Hypothalamus (tissue), 51 donors: ENCODE measurements at places on chromosomes 5 and 9.

- no peak for DNase-seq
Observed at GRCh38 chr9:19372567-19372966, 7.5 kb downstream of the RPS6 start.

DNA sequence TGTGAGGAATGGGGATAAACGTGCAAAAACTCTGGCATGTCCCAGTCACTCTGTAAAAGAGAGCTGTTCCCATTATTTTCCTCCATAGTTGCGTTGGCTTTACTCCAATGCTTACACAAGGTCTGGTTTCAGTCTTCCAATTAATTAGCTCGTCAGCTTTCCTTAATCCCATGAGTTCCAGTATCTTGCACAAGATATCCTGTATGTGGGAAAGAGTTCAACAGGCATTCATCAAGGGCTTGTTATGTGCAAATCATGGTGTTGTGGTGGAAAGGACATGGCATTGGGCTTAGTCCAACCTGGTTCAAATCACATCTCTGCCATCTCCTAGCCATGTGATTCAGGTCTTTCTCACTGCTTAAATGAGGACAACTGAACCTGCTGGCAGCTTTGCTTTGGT, 77.5 kb upstream of the PANK3 start:
- no peak for DNase-seq

DNA sequence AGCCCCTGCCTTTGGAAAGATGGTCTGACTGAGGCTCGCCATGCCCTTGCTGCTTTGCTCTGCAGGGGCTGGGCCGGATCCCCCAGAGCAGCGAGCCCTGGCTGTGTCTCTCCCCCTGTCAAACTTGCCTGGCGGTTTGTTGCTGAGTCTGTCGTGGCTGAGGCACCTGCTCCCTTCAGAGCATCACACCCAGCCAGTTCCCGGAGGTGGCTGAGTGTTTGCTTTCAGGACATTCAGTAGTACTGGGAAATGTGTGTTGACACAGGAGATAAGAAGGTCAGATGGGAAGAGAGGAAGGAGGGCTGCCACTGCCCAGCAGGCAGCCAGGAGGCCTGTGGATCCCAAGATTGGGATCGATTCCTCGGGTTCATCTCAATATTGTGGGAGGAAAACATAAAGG, 62.9 kb downstream of the GADD45G start:
- DNase-seq = no peak

DNA sequence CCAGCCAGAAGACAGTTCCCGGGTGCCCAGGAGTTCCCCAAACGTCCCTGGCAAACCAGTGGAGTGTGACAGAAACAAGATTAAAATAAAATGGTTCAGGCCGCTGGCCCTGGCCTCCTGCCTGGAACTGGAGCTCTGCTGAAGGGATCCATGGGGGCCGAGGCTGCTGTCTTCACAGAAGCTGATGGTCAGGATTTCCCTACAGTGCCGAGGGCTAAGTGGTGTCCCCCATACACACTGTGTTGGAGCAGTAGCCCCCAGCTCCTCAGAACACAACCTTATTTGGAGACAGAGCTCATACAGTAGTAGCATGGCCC, 55.9 kb downstream of the MRPL36 start:
- DNase-seq = no peak

DNA sequence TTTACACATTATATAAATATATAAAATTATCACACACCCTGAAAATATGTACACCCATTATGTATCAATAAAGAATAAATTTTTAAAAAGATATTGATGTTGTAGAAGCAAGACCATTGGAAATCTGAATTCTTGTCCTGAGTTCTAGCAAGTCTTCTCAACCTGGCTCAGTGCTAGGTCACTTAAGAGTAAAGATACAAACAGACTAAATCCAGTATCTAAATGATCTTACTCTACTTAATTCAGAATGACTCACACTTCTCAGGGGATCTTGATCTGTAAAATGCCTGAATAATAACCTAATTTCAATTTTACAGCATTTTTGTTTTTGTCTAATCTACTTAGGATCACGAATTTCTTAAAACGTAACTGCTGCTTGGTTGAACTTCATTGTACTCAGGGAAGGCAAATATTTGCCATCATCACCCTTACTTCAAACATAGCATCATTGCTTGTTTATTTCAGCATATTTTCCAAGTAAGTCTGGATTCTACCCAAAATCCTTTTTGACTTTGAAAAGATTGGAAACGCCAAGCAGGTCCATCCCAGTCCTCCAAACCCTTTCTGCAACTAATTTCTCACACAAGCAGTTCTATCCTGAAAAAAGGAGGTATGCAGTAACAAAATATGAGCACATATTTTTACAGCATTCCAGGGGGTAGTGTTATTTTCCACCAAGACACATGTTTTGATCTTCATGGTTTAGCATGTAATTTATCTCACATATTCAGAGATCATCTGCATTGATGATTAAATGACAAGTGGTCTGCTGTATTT, 582.6 kb downstream of the PSAT1 start:
- DNase-seq = no peak

DNA sequence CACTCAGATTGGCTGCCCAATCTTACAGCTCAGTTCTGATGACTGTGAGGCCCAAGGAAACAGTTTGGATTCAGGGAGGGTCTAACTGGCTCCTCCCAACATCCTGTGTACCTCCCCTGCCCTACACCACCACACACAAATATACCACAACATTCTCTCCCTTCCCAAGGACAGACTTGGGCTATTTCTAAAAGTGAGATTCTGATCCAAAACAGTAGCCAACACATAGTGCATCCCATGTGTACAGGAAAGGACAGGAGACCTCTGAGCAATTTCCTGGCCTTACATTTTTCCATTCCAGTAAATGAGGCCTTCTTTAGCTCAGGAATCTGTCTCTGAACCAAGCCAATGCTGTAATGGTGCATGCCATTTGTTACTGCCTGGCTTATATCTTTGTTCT, 20.8 kb downstream of the ZNF366 start:
- no peak for DNase-seq

DNA sequence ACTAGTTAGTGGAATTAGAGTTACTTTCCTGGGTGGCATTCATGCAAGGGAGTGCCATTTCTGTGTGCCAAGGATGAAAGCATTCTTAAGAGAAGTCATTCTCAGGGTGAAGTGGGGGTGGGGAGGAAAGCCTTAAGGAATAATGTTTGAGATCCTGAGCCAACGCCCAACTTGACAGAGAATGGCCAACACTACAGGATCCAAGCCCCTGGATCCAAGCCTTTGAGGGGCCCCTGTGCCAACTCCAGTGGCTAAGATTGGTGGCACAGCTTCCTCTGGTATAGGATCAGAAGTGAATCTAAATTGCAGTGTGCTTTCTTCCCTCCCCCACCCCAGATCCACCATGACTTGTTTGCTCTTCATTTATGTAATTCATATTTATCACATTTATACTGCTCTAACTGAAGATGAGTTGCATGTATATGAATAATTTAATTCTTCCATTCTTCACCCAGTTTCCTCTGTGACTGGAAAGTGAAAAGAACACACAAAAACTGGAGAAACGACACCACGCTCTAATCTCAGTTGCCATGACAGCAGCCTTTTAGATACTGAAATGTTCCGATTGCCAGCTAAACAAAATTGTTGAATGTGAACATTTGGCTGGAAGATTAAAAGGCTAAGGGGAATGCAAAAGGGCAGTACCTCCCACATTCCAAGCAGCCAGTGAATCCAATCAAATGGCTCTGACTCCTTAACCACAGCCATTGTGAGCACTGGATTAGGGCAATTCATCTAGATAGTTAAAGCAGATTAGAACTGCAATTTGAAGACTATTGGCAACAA, 4.5 kb downstream of the ZNF608 start:
- DNase-seq = no peak

- no peak for DNase-seq
Observed at GRCh38 chr9:92895812-92896436, 18.1 kb upstream of the ZNF484 start.

DNA sequence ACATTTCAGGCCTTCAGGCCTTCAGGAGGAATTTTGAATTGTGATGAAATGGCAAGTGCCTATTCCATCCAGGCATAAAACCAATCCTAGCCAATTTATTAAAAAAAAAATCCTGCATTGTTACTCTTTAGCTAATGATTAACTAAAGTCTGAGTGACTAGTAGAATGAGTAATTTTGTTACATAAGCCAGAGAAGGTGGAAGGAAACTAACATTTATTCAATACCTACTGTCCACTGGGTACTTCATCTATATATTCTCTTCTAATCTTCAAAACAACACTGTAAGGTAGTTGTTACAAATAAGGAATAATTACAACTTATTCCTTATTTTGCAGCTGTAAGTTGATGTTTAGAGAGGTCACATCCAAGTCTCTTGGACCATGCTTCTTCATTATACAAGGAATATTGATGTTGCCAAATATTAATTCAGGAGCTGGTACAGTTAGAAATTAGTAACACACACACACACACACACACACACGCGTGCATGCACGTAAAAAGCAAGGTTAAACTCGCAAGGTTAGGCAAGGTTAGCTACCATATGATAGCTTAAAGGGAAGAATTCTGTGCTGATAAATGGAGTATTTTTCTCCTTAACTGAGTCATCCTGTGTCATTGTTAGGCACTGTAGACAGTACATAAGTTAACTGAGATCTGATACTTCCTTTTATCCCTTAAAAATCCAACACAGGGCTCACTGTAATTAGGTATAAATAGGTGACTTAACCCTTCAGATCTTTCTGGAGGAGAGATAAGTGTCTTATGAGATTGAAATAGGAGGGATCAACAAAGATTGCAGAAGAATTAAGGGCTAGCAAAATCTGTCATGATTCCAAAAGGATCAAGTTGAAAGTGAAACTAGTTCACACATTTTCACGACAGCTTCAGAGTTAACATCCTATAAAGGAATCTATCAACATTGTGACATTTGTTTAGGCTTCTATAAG, 596.9 kb downstream of the PDE4D start:
- no peak for DNase-seq

- DNase-seq = no peak
Observed at GRCh38 chr5:33688066-33688465, 203.7 kb downstream of the ADAMTS12 start.

- no peak for DNase-seq
Observed at GRCh38 chr5:56824019-56824418, 8.7 kb downstream of the MAP3K1 start.

DNA sequence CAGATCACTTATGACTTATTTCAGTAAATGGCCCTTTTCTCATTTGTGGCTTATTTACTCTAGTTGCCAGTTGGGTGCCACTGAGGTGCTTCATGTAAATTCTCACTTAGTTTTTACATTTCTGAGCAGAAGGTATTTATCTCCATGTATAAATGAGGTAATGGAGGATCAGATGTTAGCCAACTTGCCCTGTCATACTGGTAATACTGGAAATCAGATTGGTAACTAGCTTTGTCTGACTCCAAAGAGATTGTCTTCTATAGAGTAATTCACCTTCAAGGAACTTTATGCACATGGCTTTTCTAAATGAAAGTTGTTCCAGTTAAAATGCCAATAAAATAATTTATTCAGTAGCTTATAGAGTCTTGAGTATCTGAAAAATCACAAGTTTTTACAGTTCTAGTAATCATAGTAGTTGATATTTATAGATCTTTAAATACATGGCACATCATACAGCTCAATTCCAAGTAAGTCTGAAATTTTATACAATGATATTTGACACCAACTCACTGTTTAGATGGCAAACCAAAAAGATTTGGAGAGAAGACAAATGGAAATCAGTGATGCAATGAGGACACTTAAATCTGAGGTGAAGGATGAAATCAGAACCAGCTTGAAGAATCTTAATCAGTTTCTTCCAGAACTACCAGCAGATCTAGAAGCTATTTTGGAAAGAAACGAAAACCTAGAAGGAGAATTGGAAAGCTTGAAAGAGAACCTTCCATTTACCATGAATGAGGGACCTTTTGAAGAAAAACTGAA, 28.8 kb downstream of the RAB14 start:
- no peak for DNase-seq

- DNase-seq = no peak
Observed at GRCh38 chr5:108743846-108744245, 3.9 kb upstream of the FER start.

- no peak for DNase-seq
Observed at GRCh38 chr9:136367296-136368145, 4.0 kb upstream of the DNLZ start.

- no peak for DNase-seq
Observed at GRCh38 chr5:16564248-16564867, 52.4 kb downstream of the RETREG1 start.

DNA sequence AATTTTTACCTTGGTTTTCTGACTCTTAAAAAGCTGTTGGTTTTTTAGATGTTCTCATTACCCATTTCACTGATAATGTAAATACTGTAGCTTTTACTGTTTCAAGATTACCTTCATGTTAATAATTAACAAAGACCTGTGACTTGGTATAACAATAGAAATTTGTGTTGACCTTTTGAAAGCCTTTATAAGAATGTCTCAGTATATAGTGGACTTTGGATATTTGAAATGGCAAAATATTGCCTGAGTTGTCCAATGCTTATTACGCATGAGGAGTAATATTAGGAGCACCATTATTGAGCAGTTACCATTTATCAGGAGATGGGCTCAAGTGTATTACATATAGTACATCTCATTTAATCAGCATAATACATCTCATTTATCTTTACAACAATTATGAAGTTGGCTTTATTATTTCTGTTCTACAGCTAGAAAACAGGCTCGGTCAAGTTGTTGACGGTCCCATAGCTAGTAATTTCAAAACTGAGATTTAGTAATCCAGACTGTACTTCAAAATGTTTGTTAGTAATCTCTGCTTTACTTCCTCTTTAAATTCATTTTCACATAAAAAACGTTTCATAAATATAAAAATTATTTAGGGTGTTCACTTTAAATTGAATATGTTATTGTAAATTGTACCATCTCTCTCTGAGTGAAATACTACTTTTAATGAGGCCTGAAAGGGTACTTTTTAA, 50.7 kb upstream of the FKTN start:
- no peak for DNase-seq

- no peak for DNase-seq
Observed at GRCh38 chr5:157689942-157690689, 18.8 kb downstream of the C5orf52 start.

DNA sequence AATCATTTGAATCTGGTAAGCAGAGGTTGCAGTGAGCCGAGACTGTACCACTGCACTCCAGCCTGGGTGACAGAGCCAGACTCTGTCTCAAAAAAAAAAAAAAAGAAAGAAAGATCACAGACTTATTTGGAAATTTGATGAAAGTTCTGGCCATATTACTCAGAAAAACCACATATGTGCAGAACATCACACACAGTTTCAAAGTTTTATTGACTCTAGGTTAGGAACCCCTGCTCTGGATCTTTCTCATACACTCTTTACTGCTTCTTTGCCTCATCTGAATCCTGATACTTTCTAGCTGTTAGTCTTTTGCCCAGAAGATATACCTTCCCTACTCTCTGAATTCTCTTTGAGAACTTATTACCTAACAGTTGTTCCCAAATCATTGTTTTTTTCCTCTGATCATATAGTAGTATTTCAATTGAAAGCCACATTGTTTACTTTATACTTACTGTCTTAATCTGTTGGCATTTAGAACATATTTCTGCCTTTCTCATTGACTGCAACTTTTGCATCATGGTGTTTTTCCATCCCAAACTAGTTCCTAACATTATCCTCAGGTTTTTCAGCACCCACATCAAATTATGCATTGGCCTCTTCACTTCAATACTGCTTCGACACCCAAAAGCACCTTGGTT, 68.7 kb downstream of the LNPEP start:
- no peak for DNase-seq

- DNase-seq = no peak
Observed at GRCh38 chr5:125413496-125414274, 667.2 kb upstream of the ZNF608 start.

GRCh38 chr5:143019157-143019556, 249.0 kb downstream of the ARHGAP26 start:
- no peak for DNase-seq
